Stimulated activated CD8-positive, alpha-beta memory T cell treated with anti-CD3 and anti-CD28 coated beads, Interleukin-15, amount 100 ng/mL, for 4 hours (primary cell): ENCODE measurements at places on chromosomes 1 and 21.

DNA sequence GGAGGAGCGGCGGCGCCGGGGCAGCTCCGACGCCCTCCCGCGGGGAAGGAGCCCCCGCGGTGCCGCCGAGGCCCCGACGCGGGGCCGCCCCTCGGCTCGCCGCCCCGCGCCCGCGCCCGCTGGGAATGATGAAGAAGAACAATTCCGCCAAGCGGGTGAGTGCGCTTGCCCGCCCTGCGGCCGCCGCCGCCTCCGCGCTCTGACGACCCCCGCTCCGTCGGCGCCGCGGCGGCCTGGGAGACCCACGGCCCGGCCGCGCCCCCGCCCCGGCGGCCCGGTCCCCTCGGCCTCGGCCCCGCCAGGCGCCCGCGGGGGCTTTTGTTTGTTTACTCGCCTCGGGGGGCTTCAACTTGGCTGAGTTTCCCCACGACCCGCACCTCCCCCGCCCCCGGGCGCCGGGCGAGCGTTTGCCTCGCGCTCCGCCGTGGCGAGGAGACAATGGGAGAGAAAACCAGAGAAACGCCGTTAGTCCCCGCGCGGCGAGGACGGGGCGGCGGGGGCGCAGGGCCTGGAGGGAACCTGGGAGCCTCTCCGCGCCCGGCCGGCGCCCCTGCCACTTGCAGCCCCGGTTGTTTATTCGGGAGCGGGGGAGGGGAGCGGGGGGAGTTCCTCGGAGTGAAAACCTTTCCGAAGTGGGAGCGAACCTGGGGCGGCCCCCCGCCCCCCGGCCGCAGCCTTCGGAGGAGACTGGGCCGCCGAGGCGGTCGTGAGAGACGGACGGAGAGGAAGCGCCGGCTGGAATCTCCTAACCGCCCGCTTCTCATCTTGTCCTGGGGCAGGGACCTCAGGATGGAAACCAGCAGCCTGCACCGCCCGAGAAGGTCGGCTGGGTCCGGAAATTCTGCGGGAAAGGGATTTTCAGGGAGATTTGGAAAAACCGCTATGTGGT is 661 bp downstream of the PLEKHO1 start:
- DNase-seq = no peak

GRCh38 chr1:209364716-209365115 is 218.8 kb upstream of the CAMK1G start:
- DNase-seq = no peak

- DNase-seq = no peak
Measured at GRCh38 chr1:237851210-237851845, 39.4 kb downstream of the ZP4 start.

GRCh38 chr1:111596499-111596898 is 23.1 kb upstream of the RAP1A start:
- peak; percentile 48 for DNase-seq

DNA sequence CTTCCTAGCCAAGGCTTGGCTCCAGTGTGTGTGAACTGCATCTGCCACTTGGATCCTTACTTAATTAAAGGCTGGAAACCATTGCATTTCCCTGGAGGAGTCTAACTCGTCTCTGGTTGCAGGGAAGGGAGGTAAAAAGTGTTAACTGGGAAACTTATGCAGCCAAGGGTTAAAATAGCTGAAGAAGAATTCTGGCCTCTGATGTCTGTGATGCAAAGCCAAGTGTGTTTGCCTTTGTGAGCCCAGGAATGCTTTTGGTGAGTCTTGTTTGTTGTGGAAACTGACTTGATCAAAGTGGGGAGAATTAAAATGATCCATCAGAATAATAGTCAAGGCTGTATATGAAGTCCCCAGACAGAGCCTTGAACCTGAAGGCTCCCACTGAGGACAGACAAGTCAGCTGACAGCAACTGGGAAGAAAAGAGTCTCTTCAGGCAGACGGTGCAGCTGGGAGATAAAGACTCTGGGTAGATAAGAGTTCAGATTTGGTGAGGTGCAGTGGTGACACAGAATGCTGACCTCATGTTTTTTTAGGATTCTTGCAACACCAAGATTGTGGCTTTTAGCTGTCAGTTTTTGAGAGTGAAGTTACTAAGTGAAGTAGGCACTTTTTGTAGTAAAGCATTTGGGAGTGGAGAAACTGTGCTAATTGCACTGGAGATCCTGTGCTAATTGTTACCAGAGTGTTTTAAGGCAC is 59.5 kb upstream of the WLS start:
- DNase-seq = no peak

DNA sequence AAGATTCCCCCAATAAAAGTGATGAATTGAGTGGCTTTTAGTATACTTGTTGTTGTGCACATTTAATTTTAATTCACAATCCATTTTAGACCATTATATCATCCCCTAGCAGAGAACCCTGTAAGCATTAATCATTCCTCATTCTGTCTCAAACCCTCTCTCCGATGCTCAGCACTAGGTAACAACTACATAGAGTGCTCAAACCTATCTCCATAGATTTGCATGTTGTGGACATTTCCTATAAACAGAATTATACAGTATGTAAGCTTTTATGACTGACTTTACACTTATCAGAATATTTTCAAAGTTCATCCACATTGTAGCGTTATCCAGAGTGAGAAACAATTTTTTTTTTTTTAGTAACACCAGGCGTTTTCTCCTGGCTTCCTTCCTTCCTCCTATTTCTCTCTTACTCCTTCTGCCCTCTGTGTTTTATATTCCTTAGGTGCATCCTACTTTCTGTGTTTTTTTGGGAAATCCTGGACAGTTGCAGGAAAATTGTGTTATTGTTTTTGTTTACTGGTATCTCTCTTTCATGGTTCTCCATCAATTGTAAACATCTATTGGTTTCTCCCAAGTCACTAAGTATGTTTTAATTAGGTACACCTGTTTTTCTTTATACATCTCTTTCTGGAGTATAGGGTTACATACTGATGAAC is 1528.0 kb upstream of the TPTE start:
- DNase-seq = no peak

- DNase-seq = no peak
Measured at GRCh38 chr1:198483006-198483405, 57.5 kb downstream of the ATP6V1G3 start.

GRCh38 chr1:164223378-164223777 is 335.6 kb upstream of the PBX1 start:
- DNase-seq = no peak

DNA sequence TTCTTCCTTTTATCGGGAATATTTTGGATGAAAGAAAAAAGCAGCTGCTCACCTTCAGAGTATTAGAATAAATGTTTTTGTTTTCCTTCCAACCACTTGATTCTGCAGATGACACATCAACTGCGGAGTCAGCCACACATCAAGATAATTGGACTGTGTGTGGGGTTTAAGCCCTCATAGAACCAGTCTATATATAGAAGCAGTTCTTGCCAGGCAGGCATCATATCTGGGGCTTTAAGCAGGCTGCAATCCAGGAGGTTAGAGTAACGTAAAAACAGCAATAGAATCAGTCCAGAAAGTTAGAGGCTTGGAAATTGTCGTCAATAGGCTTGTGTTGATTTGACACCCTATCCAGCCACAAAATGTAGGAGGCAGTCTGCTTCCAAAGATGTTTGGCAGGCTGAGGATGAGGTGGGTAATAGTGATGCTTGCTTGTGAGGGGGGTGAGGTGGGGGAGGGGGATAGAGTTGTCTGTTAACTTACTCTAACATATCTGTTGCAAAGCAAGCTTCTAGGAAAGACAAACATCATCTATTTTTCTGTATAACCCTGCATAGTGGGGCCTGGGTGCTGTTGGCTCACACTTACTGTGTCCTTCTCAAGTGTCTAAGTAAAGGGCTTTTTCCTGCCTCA is 64.8 kb downstream of the PEX14 start:
- DNase-seq = no peak

- no peak for DNase-seq
Measured at GRCh38 chr1:163656095-163656759, 334.5 kb downstream of the NUF2 start.

- DNase-seq = no peak
Measured at GRCh38 chr21:33760641-33761440, 118.5 kb downstream of the ITSN1 start.

DNA sequence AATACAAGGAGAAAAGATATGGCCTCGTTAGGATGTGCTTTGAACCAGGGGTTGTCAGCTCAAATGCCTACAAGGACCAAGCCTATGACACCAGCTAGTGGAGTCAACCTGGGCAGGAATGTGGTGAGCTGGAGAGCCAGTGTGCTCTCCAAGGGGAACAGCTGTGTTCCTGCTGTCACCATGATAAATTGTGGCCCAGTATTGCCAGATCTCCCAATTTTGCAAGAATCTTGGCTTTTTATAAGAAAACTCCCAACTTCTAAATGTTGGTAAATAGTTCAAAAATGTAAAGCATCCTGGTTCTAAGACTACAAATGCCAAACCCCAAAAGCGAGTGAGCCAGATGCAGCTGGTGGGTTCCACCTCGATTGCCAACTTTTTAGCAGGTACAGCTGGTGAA is 391.1 kb downstream of the PLPP3 start:
- no peak for DNase-seq

GRCh38 chr1:228249513-228250305 is 41.9 kb downstream of the OBSCN start:
- DNase-seq = no peak

- DNase-seq = no peak
Measured at GRCh38 chr1:227849251-227849650, 33.8 kb downstream of the PRSS38 start.

DNA sequence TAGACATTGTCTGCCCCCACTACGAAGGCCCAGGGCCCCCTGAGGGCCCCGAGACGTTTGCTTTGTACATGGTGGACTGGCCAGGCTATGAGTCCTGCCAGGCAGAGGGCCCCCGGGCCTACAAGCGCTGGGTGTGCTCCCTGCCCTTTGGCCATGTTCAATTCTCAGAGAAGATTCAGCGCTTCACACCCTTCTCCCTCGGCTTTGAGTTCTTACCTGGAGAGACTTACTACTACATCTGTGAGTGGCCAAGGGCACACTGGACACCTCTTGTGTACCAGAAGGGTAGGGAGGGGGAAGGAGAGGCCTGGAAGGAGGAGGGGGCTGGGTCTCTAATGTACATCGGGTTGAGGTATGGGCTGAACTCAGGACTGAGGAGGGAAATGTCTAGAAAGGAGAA is 3.2 kb downstream of the EFNA4 start:
- no peak for DNase-seq

GRCh38 chr21:27346041-27346448 is 379.2 kb upstream of the ADAMTS5 start:
- DNase-seq = no peak

DNA sequence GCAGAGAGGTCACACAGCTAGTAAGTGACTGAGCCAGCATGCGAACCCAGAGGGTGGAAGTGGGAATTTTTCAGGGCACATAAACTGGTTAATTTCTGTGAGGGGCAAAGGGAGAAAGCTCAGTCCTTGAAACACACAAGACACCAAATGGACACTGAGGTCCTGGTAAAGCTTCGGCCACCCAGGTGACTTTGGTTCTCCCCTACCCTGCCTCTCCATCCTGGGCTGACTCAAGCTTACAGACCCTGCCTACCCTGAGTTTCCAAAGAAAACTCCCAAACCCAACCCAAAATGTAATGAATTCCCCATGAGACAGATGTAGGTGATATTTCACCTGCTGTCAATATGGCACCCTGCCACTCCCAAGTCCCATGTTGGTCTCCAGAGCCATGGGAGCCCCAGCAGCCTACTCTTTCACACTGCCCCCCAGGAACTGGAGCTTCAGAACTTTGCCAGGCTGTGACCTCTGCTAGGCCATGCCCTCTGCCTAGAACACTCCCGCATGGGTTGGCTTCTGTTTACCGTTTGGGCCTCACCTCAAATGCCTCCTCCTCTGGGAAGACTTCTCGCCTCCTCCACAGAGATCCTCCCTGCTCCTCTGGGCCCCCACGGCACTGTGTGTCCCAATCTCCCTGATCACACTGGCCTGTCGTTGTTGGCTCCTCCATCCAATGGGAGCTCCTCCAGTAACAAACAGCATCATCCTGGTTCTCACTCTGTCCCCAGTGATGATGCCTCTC is 3.7 kb upstream of the LRP8 start:
- DNase-seq = no peak

- no peak for DNase-seq
Measured at GRCh38 chr1:200437556-200438203, 27.8 kb upstream of the ZNF281 start.

- DNase-seq = no peak
Measured at GRCh38 chr1:40396420-40396819, 22.9 kb downstream of the SMAP2 start.

- no peak for DNase-seq
Measured at GRCh38 chr1:84605157-84605556, 30.9 kb upstream of the CTBS start.

DNA sequence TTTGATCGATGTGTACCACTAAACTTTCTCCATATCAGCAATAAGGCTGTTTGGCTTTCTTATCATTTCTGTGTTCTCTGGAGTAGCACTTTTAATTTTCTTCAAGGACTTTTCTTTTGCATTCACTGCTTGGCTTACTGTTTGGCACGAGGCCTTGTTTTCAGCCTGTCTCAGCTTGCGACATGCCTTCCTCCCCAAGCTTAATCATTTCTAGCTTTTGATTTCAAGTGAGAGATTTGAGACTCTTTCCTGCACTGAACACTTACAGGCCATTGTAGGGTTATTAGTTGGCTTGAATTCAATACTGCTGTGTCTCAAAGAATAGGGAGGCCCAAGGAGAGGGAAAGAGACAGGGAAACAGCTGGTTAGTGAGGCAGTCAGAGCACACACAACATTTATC is 120.6 kb upstream of the KCND3 start:
- DNase-seq = no peak

DNA sequence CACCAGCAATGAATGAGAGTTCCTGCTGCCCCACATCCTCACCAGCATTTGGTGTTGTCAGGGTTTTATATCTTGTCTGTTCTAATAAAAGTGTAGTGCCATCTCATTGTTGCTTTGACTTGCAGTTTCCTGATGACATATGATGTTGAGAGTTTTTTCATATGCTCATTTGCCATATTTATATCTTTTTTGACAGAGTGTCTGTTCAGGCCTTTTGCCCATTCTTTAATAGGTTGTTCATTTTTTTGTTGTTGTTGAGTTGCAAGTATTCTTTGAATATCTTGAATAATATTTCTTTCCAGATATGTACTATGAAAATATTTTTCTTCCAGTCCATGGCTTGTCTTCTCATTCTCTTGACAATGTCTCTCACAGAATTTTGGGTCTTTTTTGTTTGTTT is 111.7 kb upstream of the KCNJ15 start:
- DNase-seq = no peak

DNA sequence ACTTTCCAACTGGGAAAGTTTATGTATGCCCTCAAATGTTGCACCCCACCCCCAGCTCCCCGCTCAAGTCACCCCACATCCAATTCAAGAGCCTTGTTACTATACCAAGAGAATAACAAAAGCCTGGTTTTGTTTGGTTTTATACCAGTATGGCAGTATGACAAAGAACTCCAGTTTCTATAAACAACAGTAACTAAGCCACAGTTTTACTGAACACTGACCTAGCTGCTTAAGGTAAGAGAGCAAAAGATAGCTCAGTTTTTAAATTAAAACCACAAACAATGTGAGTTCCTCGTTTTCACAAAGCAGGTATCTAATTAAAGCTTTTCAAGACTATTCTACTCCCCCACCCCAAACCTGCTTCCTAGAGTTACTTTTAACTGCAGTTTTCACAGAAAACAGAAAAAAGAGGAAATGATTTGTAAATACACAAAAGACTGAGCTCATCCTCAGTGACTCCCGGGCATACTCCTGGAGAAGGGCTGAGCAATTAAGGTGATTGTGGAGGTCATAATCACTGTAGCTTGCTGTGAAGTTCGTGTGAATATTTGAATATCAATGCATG is 59.3 kb upstream of the LHX8 start:
- DNase-seq = no peak

- no peak for DNase-seq
Measured at GRCh38 chr1:235586413-235586812, 63.2 kb downstream of the GNG4 start.
